C1 segment of cervical spinal cord (tissue), 14 donors: ENCODE measurements at places on chromosomes 12 and 14.

DNA sequence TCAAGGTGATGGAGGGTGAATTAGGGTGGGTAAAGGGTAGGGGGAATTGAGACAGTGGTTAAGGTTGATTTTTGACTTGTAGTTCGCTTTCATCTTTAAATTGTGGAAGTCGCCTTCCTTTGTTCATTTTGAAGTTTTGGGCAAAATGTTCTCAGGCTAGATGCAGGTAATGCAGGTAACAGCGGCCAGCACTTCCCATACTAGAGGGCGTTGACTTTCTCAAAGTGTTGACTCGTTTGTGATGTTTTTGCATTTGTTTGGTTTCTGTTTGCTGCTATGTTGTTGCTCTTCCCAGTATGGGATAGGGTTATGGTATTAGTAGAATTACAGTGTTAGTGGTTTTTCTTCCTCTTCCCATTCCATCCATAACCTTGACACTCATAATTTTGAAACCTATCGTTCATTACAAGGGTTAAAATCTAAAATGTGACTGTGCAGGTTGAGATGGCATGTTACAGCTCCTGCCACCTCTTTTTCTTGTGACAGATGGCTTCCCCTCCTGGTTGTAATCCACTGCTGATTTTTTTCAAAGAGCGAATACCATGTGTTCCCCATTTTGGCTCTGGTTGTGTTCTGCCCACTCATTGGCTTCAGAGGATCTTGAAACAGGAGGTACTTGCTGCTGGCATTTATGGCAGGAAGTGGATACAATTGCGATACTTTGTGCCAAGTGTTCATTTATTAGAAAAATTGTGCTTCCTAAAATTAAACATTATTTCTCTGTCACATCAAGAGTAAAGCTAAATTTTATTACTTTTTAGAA is 57.1 kb downstream of the ERC1 start:
- DNase-seq, result no peak

- DNase-seq, result peak; percentile 10
These were observed 25.6 kb downstream of the RNASE10 start for GRCh38 chr14:20530771-20531571.

DNA sequence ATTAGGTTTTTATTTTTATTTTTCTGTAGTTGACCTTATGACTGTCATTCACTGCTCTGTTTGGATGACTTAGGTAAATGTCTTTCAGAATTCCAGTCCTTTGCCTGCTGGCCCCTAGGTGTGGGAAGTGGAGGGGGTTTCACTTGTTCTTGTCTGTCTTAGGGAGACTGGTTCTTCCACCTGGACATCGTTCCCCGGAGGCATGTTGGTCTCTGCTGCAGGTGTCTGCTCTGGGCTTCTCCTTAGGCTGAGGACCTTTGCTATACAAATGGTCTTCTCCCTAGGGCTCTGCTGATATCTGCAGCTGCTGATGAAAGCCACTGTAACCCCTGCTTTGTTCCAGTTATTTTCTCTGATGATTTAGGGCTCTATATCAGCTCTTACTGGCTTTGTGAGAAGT is 97.1 kb downstream of the OTOGL start:
- no peak for DNase-seq

DNA sequence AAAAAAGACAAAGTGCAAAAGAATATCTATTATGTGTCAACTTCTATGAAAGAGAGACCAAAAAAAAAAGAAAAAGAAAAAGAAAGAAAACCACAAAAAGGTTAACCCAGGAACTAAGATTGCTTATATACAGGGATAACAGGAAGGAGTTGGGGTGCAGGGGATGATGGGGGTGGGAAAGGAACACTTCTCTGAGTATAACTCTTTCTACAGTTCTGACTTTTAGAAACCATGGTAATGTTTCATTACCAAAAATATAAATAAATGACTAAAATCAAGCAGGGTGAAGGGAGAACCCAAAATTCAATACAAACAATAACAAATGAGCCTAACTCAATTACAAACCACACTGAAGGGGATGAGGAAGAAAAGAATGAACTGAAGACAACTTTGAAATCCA is 9.1 kb downstream of the IFNG-AS1 start:
- DNase-seq, result no peak

GRCh38 chr14:87133073-87133801 is 859.7 kb downstream of the GALC start:
- DNase-seq, result no peak

GRCh38 chr14:104806625-104807465 is 5.9 kb downstream of the ZBTB42 start:
- no peak for DNase-seq

- peak; percentile 65 for DNase-seq
These were observed 83.9 kb downstream of the ARL6IP4 start for GRCh38 chr12:123064366-123064765.

DNA sequence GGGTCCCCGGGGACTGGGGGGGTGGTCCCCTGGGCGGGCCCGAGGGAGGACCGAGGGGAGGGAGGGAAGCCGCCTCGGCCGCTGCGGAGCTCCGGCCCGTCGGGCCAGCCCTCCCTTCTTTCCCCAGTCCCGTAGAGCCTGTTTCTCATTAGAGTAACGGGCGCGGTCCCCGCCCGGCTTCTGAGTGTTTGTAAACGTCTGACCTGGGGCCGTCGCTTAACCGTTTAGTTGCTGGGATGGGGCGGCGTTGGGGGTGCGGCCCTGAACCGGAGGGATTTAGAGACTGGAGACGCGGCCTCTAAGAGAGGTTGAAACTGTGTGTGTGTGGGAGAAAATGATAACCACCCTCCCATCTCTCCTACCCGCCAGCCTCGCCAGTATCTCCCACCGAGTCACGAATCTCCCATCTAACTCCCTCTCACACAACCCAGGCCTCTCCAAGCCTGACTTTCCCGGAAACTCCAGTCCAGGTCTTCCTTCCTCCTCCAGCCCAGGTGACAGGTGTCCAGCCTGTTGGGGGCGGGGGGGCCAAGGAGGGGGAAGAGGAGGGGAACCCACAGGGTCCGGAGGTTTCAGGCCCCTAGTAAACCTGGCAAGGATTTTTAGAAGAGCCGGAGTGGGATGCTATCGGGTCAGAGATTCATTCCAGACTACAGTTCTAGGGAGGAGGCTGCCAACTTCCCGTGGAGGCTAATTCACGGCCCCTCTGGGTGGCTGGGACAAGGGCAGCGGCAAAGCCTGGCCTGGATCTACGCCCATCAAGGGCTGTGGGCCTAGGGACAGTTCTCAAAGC is 1.1 kb upstream of the NFATC4 start:
- DNase-seq, result peak; percentile 54

DNA sequence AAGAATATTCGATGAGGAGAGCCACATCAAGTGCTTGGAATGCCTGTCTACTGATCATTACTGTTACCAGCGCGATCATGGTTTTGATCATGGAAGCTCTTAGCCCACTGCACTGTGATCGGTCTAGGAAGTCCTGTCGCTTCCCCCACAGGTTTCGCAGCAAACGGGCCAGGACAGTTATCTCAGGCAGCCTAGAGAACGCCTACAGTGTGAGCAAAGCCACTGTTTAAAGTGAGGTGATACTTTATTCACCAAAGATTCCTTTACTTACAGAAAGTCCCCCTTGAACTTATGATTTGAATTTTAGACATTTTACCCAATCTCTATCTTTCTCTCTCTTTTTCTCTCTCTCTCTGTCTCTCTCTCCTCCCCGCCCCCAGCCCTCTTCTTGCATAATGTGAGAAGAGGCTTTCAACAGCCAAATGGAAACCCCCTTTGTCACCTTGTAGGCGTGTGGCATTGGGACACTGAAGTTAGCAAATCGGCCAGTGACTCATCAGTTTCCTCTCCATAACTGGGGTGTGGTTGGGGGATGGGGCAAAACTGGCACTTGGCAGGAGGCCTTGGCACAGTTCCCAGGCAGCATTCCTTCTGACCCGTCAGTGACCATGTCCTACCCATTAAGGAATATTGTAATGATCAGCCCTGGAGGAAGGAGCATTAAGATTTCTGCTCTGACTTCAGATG is 214.8 kb downstream of the CHST11 start:
- no peak for DNase-seq

- DNase-seq, result no peak
These were observed 10.9 kb upstream of the HVCN1 start for GRCh38 chr12:110699591-110700445.

- DNase-seq, result no peak
These were observed 477.1 kb upstream of the CCDC196 start for GRCh38 chr14:66009089-66009488.

DNA sequence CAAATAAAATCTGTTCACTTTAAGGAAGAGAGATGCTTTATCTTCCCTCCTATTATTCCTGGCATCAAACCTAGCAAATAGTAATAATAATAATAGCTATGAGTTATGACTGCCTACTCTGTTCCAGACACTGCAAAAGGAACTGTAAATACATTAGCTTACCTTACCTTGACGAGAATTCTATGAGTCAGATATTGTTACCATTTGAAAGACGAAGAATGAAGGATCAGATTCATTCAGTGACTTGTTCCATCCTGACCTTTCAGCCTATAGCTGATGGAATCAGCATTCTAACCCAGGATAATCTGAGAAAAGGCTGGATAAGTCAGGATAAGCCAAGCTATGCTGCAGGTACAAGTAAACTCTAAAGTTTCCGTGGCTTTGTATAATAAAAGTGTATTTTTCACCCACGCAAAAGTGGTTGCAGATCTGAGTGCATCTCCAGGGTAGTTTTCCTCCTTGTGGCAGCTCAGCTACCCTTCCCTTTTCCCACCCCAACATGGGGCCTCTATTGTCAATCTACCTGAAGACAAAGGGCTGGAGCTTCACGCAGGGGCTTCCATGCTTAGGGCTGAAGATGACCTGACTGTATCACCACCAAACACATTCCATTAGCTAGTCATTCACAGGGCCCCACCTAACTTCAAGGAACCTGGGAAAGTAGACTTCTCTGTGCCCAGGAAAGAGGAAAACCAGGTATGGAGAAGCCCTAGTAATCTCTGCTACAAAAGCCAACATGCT is 57.2 kb upstream of the CCND2 start:
- no peak for DNase-seq
